ENCODE measurements at places on chromosomes 16 and 17.

DNA sequence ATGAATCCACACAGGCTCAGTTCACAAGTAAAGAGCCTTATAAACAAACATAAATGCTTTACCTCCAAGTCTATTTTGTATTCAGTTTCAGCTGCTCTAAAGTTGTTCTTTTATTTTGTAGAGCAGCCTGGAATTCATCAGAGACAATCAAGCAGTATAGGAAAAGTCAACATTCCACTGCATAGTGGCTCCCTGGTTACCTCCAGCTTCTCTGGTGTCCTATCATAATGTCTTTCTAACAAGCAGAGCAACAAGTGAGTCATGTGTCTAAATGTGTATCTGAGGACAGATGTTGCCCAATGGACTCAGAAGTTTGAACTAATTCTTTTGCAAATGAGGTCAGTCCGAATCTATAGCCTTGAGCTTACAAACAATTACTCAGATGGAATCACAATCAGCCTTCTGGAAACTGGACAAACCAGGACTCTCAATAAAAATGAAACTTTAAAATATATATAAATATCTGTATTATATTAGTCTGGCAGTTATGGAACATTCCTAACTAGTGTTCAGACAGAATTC lies 292.0 kb upstream of the TOM1L1 start:
- no peak for DNase-seq

GRCh38 chr16:55401046-55401445 lies 77.0 kb downstream of the IRX6 start:
- DNase-seq, result no peak

- no peak for DNase-seq
Measured at GRCh38 chr17:67484261-67484660, 107.2 kb downstream of the PITPNC1 start.

DNA sequence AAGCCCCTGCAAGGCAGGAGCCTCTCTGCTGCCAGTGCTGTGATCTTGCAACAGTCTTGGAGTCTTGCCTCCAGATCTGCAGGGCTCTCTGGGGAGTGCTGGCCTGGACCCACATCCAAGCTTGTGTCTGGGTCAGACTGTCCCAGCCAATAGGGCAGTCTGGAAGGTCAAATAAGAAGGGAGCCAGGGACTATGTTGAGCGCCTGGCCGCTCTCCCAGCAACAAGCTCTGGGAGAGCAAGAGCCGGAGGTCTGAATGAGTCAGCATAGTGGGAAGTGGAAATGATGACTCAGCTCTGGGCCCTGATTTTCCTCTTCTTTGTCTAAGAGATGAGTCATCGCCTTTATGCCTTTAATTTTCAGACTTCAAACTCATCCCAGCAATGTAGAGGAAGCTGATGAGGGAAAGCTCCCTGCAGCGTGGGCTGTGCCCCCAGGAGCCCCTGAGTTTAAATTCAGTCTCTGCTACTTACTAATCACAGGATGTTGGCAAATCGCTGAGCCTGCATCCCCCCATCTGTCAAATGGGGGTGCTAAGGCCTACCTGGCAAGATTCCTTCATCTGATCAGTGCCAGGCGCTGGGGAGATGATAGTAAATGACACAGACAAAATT lies 43.6 kb upstream of the HAPSTR1 start:
- DNase-seq, result peak; percentile 18

DNA sequence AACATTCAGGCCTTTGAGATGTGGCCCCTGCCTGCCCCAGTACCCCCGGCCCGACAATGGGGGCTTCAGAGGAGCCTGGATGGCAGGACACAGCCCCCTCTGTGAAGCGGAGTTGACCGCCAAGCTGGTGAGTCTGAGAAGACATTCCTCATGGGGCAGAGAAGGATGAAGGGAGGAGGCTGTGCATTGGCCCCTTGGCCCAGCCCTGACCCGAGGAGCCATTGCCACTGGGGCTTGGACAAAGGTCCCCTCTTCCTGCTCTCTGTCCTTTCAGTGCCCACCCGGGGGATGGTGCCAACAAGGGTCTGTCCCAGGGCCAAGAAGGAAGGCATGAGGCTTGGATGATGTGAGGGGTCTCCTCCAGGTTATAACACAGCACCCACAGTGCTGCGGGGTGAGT lies 30.9 kb upstream of the PHB1 start:
- no peak for DNase-seq

GRCh38 chr17:43614561-43614960 lies 47.2 kb downstream of the MEOX1 start:
- DNase-seq, result no peak

- DNase-seq, result no peak
Measured at GRCh38 chr16:57923841-57924240, 47.1 kb downstream of the CNGB1 start.

- DNase-seq, result no peak
Measured at GRCh38 chr16:63422715-63423114, 1386.5 kb upstream of the CDH8 start.

DNA sequence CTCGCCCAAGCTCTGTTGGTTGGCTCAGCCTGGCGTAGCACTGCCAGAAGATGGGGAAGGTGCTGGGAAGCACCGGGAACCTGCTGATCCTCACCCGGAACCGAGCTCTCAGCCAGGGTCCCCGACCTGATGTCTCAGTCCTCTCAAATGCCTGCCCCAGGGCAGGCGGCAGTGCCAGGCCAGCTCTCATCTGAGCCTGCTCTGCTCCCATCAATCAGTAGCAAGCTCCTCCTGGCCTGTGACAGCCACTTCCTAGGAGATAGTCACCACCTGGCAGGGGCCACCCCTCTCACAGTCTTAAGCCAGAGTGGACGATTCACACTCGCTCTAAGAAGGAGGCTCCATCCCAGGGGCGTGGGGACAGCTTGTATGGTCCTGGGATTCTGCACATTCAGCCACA lies 62.0 kb downstream of the ENGASE start:
- DNase-seq, result no peak

DNA sequence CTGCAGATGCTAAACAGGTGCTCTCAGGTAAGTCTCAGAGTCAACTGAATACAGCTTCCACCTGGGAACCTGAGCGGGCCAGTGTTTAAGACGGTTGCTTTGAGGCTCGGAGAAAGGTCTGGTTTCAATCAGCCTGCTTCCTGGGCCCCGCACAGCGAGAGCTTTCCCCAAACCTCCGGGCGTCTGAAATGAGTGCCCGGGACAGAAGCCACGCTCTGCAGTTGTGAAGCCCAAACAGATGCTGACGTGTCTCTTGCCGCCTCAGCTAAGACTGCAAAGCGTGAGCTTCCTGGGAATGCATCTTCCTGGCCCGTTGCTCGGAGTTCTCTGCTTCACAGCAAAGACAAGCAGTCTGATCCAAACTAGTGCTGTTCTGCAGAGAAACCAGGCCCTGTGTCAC lies 36.7 kb downstream of the PLXDC1 start:
- no peak for DNase-seq

GRCh38 chr17:83050651-83051395 lies 28.6 kb upstream of the METRNL start:
- DNase-seq, result no peak

DNA sequence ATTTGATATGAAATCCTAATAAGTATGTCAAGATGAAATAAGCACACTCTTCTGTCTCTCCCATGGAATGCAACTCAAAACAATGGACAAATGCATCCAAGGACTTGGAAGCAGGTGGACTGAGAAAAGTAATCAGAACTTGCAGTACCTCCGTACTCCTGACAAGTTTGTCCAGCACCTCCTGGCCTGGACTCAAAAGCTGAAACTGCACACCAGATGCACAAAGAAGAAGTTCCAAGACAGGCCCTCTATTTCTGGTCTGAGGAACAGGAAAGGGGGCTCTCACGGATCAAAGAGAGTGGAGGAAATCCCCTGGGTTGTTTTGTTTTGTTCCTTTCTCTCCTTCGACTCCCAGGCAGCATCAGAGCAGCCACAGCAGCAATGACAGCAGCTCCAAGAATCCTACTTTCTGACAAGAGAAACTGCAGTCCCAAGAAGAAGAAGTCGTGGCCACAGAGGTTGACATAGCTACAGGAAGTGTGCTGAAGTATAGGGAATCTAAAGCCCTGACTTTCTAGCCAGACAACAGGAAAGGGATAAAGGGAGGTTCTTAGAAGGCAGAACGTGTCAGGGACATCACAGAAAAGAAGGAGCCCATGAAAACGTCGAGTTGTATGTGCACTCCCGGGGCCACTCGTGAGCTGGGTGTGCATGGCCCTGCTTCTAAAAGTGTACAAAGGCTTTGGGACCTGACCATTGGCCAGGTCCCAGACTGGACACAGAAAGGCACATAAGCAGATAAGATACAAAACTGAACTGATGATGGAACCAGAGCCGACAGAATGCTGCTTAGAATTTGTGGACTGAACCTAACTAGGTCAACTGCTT lies 29.3 kb downstream of the AKAP10 start:
- DNase-seq, result no peak
